ENCODE measurements at places on chromosomes 7 and 10.

- no peak for DNase-seq
Measured at GRCh38 chr7:25770235-25770634, 381.8 kb upstream of the NFE2L3 start.

DNA sequence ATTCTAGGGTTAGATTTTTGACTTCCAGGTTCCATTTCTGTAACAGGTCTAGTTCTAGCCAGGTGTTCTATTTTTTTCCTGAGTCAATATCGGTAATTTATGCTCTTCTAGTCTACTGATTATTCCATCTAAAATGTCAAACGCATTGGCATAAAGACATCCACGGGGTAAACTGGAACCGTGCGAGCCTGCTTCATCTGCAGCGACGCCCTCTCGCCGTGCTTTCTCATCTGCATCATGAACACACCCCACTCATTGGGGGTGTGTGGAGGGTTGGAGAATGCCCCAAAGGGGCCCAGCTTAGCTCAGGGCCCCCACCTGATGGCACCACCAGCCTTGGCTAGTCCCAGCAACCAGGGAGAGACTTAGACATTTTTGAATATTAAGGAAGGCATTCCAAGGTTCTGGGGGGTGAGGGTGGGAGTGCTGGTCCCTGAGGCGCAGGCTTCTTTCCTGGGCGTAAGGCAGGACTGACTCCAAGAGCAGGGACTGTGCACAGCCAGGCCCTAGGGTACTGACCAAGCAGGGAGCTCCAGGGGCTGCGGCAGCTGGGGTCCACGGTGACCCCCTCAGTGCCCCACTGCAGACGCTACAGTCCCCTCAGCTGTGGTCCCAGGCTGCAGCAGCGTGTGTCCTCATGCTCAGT, 12.9 kb upstream of the CRYGN start:
- DNase-seq = no peak

GRCh38 chr7:28890137-28890536, 68.0 kb downstream of the TRIL start:
- no peak for DNase-seq

DNA sequence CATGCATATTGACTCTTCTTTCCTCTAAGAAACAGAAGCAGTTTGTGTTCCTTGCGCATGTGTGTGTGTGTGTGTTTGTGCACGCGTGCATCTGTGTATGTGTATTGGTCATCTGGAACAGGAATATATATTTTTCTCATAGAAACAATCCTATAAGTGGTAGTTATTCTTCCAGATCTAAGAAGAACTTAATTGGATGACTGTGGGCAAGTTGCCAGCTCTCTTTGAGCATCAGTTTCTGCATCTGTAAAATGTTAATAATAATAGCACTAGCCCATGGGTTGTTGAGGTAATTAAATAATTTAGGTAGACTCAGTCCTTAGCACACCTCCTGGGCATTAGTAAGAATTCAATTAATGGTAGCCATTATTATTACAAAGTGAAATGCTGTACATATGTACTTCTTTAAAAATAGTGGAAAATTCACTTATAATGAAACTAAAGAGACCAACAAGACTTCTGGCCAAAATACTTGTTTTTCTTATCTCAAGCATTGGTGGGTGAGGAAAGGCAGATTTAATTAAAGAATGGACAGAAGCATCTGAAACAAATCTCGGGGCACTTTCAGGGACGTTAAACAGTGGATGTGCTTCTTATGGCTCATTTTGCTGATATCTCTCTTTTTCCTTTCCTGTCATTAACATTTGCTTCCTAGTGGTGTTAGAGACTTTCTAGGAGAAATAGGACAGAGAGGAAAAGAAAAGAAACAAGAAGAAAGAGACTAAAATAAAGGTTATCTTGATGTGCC, 124.9 kb upstream of the HABP2 start:
- no peak for DNase-seq

DNA sequence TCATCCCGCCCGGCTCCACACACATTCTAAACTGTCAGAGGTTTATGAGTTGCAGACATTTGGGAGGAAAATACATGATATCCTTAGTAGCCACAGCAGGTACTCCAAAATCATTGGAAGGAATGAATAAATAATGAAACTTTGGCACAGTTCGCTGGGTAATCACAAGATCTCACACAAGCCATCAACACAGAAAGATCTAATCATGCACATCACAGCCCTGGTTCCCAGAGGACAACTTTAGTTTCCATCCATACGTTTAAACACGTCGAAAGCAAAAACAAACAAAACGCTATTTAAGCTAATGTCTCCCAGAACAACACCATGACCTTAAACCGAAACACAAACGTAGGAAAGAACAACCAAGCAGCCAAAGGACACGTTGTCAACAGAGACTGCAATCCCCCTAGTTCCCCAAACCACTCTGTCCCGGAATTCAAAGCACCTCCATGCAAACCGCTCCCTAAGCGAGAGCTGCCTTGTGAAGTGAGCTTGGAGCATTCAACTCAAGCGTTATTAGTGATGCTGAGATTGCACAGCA, 12.3 kb downstream of the SVIL start:
- peak; percentile 52 for DNase-seq

DNA sequence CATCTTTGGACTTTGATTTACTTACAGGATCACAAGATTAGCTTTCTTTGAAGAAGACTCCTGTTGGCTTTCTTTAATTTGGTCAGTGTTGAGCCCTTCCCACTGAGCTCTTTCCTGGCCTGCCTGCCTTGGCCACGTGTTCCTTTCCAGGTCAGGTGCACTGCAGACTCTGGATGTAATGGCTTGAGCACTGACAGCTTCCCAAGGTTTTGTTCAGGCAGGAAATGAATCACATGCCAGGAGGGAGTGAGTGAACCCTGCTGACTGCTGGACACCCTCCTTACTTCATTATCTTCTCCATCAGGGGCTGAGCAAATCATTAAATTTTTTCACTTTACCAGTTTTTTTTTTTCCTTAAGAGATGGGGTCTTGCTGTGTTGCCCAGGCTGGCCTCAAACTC, 29.8 kb downstream of the SNX10 start:
- DNase-seq = peak; percentile 43

GRCh38 chr10:80139265-80139664, 6.7 kb downstream of the PLAC9 start:
- no peak for DNase-seq

Measured in lower leg skin (tissue), 4 donors.